ENCODE measurements at places on chromosomes 12 and 14. TPM values are rescaled to one million over a fixed set of nuclear protein-coding genes. Genes with fewer than 3 reads are reported as not detected.

PPP1R36 gene
- 0.43 TPM for total RNA-seq

EIF2S3B gene
- total RNA-seq, result 1.2 TPM

CFAP54 gene
- 0.43 TPM for total RNA-seq

PDZRN4 gene
- total RNA-seq, result not detected

TGM1 gene
- 33.4 TPM for total RNA-seq

NFE2 gene
- under 0.01 TPM for total RNA-seq

CEBPE gene
- not detected for total RNA-seq

TPH2 gene
- total RNA-seq, result not detected

PTPRR gene
- 0.87 TPM for total RNA-seq

LRRK2 gene
- 0.39 TPM for total RNA-seq

CPNE8 gene
- 12.5 TPM for total RNA-seq

SERPINA3 gene
- 0.54 TPM for total RNA-seq

KRT77 gene
- not detected for total RNA-seq

Measured in placental epithelial cell (primary cell).